Heart right ventricle (tissue), 16 donors: ENCODE measurements at places on chromosomes 2 and 18. TPM values are rescaled to one million over a fixed set of nuclear protein-coding genes. Genes with fewer than 3 reads are reported as not detected.

The KIF5C gene
- 0.25 TPM for polyA plus RNA-seq

DNA sequence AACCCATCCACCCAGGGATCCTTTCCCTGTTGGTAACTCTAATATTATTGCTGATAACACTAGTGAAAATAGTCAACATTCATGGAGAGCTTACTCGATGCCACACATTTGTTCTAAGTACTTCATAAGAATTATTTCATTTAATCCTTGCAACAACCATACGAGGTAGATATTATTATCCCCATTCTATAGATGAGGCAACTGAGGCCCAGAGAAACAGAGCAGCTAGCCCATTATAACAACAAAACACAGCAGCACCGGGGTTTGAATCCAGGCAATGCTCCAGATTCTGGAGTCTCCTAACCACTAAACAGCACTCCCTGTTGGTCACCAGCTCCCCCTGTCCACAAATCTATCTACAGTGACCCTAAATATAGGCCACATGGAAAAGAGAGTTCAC lies 90.4 kb upstream of the PKDCC start:
- DNase-seq, result no peak

DNA sequence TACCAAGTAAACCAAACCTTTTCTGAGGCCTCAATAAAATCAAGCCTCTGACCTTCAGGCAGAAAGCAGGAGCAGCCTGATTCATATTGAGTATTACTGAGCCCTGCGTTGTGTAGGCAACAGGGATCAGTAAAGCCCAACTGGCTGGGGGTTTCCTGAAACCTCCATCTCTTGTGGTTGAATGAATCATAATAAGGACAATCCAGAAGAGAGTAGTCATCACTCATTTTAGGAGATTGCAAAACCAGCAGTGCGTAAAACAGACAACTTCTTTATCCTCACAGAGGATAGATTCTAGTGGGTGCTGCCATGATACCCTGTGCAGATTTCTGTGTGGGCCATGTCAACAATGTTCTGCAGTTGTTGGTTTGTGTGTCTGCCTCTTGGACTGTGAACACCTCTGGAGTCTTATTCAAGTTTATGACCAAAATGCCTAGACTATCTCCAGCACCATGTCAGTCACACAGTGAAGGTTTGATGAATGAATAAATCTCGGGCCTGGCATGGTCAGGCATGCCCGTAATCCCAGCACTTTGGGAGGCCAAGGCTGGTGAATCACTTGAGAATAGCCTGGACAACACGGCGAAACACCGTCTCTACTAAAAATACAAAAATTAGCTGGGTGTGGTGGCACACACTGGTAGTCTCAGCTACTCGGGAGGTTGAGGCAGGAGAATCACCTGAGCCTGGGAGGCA lies 51.8 kb upstream of the RAB27B start:
- DNase-seq, result no peak

GRCh38 chr2:149152469-149152953 lies 114.0 kb downstream of the LYPD6B start:
- no peak for DNase-seq

GRCh38 chr18:78979056-78979729 lies 425 bp upstream of the SALL3 start:
- DNase-seq, result no peak
